ENCODE measurements at places on chromosomes 11 and 22. TPM values are rescaled to one million over a fixed set of nuclear protein-coding genes. Genes with fewer than 3 reads are reported as not detected.

LRRC55 gene
- not detected for total RNA-seq

DNA sequence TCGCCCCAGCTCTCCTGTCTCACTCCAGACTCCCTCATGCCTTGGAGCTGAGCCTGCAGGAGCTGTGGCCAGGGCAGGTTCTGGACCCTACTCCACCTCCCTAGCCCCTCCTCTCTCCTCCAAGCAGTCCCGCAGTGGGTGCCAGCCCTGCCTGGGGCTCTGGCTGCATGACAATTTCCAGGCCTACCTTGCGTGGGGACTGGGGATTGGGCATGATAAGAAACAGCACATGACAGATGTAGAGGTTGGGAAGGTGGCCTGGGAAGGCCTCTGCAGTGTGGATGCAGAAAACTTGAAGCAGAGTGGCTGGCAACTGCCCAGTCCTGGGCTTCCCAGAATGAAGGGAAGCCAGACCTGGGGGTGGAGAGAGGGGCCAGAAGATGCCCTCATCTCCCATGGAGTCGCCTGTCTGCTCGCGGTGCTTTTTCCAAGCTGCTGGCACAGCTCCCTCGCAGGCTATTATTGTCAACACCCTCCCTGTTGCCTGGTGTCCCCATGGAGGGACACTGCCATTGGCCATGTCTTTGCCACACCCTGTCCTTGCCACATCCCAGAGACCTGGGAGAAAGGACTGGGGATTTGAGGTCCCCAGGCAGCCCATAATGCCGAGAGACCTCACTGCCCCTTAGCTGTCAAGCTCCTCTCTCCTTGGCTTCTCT lies 48.9 kb upstream of the CDON start:
- H3K4me1 ChIP-seq: no peaks in the 10 kb centered on the region
- no peak for DNase-seq
- no peaks in the 10 kb centered on the region for H3K36me3 ChIP-seq
- no peak overlapping the region for H3K4me3 ChIP-seq
- H3K27me3 ChIP-seq: no peaks in the 10 kb centered on the region

DNA sequence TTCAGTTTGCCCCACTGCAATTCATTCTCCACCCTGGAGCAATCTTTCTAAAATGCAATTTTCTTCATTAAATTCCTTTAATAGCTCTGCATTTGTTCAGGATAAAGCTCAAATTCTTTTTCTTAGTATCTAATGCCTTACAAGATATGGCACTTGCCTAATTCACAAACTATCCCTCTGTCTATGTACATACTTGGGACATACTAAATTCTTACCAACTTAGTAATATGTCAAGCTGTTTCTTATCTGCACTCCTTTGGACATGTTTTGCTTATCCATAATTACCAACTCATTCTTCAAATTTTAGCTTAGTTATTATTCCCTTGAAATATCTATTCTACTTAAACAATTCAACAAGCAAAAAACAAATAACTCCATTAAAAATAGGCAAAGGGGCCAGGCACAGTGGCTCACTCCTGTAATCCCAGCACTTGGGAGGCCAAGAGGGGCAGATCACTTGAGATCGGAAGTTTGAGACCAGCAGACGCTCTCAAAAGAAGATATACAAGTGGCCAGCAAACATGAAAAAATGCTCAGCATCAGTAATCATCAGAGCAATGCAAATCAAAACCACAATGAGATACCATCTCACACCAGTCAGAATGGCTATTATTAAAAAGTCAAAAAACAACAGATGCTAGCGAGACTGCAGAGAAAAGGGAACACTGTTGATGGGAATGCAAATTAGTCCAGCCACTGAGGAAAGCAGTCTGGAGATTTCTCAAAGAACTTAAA lies 96.9 kb downstream of the FAM76B start:
- DNase-seq: no peak
- H3K27ac ChIP-seq: no peak overlapping the region
- H3K4me1 ChIP-seq: no peaks in the 10 kb centered on the region
- no peak overlapping the region for H3K4me3 ChIP-seq
- H3K27me3 ChIP-seq: no peaks in the 10 kb centered on the region

- H3K27ac ChIP-seq: peak overlapping the region; percentile 9
- DNase-seq: peak; percentile 65
- no peaks in the 10 kb centered on the region for H3K36me3 ChIP-seq
- H3K27me3 ChIP-seq: no peaks in the 10 kb centered on the region
- peaks cover 50% of the 10 kb centered on the region for H3K4me1 ChIP-seq
Observed at GRCh38 chr22:40509401-40510134, 127.0 kb downstream of the MRTFA start.
